ENCODE measurements at places on chromosomes 13 and 19.

DNA sequence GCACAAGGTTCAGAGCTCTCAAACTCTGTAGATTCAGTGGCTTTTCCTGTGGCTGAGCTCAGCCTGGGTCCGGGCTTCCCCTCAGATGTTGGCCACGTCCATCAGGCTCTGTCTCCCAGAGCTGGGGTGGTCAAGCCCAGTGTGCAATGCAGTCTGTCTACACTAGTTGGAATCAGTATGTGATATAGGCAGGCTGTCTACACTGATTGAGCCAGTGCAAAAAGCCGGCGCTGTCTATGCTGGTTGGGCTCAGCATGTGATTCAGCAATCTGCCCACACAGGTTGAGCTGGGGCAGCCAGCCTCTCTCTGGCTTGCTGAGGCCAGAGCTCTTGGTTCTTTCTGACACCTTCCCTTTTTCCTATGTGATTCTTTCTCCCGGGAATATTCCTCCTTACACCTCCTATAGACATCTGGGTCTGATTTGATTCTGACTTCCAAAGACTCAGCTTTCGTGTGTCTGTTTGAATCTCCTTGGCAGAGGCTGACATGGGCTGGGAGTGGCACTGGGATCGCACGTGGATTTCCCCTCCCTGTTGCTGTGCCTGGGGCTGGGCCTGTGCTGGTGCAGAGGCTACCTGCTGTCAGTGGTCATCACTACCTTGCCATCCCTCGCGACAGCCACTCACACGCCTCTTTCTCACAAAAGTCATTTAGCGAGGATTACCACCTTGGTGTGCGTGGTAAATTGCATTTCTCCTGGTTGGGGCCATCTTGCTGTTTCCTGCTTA is 9.3 kb downstream of the CHST8 start:
- no peak for DNase-seq

- no peak for DNase-seq
Observed at GRCh38 chr19:54532528-54532927, 29.9 kb downstream of the LAIR2 start.

GRCh38 chr13:100129605-100130004 is 40.7 kb downstream of the PCCA start:
- DNase-seq = no peak

DNA sequence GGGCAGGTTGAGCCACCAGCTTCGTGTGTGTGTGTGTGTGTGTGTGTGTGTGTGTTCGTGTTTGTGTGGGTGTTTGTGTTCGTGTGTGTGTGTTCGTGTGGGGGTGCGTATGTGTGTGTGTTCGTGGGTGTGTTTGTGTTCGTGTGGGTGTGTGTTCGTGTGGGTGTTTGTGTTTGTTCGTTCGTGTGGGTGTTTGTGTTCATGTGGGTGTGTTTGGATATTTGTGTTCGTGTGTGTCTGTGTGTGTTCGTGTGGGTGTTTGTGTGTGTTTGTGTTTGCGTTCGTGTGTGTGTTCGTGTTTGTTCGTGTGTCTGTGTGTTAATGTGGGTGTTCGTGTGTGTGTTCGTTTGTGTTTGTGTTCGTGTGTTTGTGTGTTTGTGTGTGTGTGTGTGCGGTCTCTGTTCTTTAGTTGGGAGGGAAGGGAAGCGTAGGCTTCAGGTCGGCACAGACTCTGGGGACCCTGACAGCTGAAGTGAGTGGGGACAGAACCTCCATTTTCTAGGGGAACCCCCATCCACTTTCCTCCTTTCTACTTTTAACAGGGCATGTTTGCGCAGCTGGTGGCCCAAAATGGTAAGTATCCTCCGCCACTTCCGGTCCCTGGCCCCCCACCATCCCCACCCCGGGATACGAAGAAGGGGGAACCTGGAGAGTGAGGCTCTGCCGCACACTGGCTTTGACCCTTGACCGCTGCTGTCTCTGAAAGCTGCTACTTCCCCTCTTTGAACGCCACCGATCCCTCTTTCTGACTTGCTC is 1.6 kb downstream of the TNFSF9 start:
- no peak for DNase-seq

- DNase-seq = no peak
Observed at GRCh38 chr13:52947921-52948373, 80.7 kb upstream of the OLFM4 start.

GRCh38 chr19:55464662-55465054 is at the start of gene C19orf85:
Gene C19orf85, minus strand, starts transcription at chr19:55464751. Its CDS starts 197 bp downstream, at chr19:55464554.
- peak; percentile 81 for DNase-seq

DNA sequence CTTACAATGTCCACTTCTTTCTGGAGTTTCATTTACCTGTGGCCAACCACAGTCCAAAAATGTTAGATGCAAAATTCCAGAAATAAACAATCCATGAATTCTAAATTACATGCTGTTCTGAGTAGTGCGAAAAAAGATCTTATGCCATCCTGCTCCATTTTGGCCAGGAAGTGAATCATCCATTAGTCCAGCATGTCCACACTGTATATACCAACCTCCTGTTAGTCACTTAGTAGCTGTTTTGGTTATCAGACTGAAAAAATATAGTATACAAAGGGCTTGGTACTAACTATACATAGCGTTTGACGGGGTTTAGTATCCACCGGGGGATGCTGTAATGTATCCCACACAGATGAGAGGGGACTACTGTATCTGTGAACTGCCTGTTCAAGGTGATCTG is 618.0 kb upstream of the ARGLU1 start:
- no peak for DNase-seq

DNA sequence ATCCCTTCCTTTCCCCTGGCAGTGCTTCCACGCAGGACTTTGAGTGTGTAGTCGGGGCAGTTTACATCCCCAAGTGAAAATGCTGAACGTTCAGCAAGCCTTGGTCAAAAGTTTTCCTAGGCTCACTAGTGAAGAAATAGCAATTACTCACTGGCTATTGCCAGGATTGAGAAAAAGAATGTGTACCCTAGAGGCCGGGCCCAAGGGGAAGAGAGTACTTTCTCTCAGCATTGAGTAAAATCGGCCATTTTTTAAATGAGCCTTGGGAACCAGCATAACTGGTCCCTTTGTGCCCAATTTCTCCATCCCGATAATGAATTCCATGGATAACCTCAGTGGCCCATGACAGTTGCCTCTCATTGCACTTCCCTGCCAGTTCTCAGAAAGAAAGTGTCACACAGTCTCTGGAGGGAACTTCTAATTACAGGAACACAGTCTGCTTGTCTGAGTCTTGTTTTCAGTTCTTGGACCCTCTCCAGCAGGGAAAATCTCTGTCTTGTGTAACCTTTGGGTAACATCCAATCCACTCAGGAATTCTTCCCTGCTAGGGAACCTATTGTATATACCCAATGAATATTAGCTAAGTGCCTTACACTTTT is 7.3 kb upstream of the OR7D2 start:
- DNase-seq = no peak

All from neuronal stem cell (in vitro differentiated cells).